Neural crest cell (in vitro differentiated cells): ENCODE measurements at places on chromosomes 4 and X. TPM values are rescaled to one million over a fixed set of nuclear protein-coding genes. Genes with fewer than 3 reads are reported as not detected.

GRCh38 chrX:13153796-13154195 lies 109.4 kb upstream of the FAM9C start:
- DNase-seq: no peak

DNA sequence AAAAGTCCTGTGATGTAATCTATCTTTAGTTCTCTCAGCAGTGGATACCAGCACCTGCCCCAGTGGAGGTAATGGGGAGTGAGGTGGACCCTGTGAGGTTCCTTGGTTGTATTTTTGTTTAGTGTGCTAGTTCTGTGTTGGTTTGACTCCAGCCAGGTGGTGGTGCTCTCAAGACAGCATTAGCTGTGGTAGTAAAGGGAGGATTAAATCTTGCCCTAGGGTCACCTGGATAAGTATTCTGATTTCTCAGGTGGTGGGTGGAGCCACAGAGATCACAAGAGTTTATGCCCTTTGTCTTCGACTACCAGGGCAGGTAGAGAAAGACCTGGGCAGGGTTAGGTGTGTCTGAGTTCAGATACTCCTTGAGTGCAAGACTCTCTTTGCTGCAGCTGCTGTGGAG lies 176.3 kb upstream of the EDA2R start:
- no peak for DNase-seq

GRCh38 chr4:60133375-60133774 lies 1066.8 kb upstream of the ADGRL3 start:
- no peak for DNase-seq

DNA sequence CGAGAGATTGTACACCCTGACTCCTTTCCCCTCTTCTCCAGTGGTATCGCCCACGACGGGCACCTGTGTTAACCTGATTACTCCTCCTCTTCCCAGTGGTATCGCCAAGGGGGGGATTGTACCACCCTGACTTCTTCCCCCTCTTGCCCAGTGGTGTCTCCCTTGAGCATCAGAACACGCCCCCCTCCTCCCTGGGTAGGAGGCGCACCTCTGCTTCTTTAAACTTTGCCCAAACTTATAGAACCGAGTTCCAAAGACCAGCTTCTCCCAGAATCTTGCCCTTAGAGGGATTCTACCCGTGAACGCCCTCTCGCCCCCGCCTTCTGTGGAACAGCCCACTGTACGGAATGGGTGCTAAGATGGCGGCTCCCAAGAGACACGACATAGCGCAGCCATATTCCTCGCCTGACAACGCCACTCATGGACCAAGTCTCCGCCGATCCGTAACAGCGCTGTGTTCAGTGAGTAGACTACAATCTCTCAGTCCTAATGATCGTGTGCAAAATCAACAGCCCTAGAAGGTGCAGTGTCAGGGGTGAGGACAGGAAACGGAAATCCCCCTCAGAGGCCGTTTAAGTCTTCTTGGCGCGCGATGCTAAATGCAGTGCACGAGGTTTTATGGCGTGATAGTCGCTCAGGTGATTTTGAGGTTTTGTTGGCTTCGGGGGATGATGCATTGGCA lies 4.2 kb upstream of the ZNF157 start:
- DNase-seq: peak; percentile 67

GRCh38 chr4:120826449-120826848 lies 96.1 kb downstream of the PRDM5 start:
- no peak for DNase-seq

Gene SPACA5
- total RNA-seq: not detected in 2 replicates

Gene CHST7
- 1.9 and 2.3 TPM in 2 replicates for total RNA-seq

DNA sequence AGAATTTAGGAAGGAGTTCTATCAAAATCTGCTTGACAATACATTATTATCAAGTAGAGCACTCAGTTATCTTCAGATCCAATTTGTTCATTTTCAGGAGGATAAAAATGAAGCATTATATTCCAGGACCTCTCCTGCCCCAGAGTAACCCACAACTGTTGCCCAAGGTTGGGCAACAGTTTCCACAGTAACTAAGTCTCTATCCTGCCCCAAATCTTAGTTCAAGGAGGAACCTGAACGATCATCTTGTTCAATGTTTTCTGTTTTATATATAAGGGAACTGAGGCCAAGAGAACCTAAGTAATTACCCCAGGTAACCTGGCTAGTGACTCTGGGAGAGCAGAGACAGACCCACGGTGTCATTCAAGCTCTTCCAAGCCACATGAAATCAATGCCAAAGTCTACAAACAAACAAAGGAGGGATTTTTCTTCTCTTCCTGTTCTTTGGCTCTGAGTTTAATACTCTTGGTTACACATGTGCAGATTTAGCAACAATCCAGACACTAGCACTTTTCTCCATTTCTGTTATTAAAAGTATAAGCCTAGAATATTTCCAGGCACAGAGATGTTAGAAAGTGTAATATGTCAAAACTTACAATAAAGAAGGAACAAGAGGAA lies 105.6 kb downstream of the C4orf51 start:
- no peak for DNase-seq

DNA sequence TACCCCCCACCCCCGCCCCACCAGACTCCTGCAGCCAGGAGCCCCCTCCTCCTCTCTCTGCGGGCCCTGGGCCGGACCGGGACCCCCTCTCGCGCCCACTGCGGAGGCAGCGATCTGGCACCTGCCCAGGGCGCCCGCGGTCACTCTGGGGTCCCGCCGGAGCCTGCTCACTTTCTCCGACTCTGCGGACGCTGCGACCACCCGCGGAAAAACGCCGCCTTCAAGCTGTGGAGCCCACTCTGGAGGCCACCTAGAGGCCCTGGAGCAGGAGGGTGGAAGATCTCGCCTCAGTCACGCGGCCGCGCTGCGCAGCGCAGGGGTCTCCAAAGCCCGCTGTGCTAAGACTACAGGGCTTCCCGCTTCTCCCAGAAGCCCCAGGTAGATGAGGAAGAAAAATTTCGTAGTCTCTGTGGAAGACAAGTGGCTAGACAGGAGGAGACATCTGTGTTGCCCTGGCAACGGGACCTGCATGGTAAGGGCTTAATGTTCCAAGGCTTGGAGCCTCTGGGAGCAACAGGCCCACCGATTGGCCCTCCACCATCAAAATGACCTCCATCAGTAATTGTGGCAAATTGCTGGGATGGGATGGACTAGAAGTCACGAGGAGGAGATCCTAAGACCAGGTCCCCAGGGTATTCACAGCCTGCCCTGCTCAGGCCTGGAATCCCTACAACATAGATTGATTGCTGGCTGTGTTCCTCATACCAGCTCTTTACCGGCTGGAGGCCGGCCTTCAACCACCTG lies at the start of gene PNMA6F:
PNMA6F (minus strand) TSS at position 387 of the 744 bp plus-strand sequence. CDS start 1,093 bp downstream, outside the sequence.
- DNase-seq: no peak

Gene CXCL5
- 0.28 and 0.45 TPM in 2 replicates for total RNA-seq

Gene FBXO8
- 9.9 and 12.6 TPM in 2 replicates for total RNA-seq

DNA sequence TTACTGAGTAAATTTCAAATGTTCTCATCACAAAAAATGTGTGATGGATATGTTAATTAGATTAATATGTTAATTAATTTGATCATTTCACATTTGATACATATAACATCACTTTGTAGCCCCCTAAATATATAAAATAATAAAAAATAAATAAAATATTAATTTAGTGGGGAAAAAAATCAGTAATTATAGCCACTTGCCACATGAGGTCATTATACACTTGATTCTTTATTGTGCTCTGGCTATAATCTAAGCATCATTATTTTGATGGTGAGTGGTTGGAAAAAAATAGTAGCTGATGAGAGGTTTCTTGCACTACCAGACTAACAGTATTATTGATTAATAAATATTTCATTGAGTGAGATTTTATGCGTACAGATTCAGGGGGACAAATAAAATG lies 57.4 kb downstream of the DCK start:
- no peak for DNase-seq

GRCh38 chr4:184744236-184744635 lies 10.3 kb upstream of the CENPU start:
- DNase-seq: no peak

DNA sequence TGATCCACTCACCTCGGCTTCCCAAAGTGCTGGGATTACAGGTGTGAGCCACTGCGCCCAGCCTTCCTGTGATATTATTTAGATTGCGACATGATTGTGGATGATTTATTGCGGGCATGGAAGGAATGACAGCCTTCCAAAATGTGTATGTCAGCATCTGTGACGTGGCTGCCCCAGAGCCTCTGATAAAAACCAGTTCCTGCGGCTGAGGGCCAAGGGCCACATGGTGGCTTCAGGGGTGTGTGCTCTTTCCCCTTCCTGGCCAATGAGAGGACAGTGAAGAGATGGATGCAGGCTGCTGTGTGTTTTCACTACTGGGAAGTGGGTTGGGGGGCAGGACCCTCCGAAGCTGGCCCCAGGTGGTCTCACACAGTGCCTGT lies 57.4 kb upstream of the HGFAC start:
- no peak for DNase-seq

GRCh38 chr4:185735866-185736400 lies 76.1 kb downstream of the SORBS2 start:
- no peak for DNase-seq

DNA sequence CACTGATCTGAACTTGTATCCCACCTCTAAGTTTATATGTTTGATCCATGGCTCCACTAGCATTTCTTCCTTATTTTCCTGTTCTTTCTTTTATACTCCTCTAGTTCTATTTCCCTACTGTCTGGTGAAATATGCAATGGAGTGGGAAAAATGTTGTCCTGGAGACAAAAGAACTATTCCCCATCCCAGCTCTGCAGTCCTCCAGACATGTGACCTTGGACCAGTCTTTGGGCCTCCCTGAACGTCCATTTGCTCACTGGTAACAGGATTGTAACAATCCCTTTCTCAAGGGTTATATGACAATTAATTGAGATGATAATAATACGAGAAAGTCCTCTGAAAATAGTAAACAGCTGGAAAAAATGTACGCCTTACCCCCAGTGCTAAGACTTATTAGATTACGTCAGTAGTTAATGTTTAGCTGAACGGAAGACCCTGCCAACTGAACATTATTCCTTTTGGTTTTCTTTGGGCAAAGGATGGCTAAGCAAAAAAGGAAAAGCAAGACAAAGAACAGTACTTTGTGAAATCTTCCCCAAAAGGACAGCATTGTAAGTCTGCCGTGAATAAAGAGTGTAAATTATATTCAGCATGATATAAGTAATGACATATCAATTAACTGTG lies 302.3 kb upstream of the PPARGC1A start:
- DNase-seq: no peak

GRCh38 chr4:31100536-31100935 lies 380.4 kb downstream of the PCDH7 start:
- no peak for DNase-seq

- DNase-seq: no peak
These were observed 92.0 kb downstream of the FNIP2 start for GRCh38 chr4:158860856-158861255.

DNA sequence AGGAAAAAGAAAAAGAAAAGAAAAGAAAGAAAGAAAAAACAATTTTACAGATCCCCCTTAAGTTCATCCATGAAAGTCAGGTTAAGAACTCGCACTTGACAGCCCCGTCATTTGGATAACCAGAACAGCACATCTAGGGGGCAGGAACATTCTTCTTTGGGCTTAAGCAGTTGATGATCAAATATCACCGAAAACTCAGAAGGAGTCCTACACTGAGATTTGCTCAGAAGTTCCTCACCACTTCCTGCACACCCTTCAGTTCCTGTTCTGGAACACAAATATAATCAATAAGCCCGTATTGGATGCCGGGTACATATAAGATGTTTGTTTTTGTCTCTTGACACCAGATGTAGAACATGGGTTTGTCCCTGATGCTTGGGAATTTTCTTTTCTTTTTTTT lies 14.7 kb downstream of the NLGN3 start:
- no peak for DNase-seq

Gene GLOD5
- not detected in 2 replicates for total RNA-seq

- no peak for DNase-seq
These were observed 20.1 kb downstream of the EIF4E start for GRCh38 chr4:98908703-98909262.

- peak; percentile 38 for DNase-seq
These were observed at the start of gene CHRDL1 for GRCh38 chrX:110795645-110796406. CHRDL1 (minus strand) TSS chrX:110795817; CDS start chrX:110792181, 3,636 bp downstream.

Gene PAK3
- 11.9 and 12.3 TPM in 2 replicates for total RNA-seq

- no peak for DNase-seq
These were observed 13.1 kb upstream of the EOLA1 start for GRCh38 chrX:149527705-149528104.

DNA sequence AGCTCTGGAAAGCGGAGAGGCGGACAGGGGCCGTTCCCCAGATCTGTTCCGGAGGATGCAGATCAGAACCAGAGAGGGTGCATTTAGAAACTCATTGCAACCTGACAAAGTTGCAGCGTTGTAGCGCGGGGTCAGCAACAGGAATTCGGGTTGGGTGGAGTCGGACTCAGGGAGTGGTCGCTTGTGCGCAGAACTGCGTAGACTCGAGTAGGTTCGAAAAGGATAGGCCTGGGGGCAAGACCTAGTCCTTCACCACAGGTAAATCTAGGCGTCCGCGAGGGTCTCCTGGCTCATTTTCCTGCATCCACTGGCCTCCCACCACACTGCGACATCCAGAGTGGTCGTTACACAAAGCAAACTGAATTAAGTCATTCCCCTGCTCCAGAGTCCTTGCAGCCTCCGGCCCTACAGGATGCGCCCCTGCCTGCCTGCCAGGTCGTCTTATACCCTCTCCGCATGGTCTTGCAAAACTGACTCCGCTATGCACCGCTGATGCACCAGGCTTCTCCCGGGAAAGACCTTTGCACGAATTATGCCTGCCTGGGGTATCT lies 4.7 kb upstream of the ZNF518B start:
- DNase-seq: no peak

DNA sequence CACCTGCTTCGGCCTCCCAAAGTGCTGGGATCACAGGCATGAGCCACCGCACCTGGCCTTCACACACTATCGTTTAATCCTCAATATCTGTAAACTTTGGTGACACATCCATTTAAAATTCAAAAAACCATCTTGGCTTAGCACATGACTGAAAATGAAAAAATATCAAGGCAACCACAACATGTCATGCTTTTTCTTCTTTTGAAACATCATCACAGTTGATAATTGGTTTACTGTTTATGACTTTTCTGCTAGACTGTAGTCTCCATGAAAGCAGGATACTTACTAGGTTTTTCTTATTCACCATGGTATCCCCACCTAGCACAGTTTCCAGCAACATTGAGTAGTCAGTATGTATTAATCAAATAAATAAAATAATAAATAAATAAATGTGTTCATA lies 11.0 kb downstream of the GNRHR start:
- no peak for DNase-seq

- DNase-seq: no peak
These were observed 69.7 kb downstream of the PPP1R2C start for GRCh38 chrX:42708222-42708621.

Gene TIMM8A
- 31.7 and 32.2 TPM in 2 replicates for total RNA-seq

GRCh38 chr4:61531188-61531587 lies 331.1 kb downstream of the ADGRL3 start:
- DNase-seq: no peak

- DNase-seq: no peak
These were observed 482 bp downstream of the GSTCD start for GRCh38 chr4:105709081-105709450.

GRCh38 chr4:115515772-115516171 lies 402.4 kb upstream of the NDST4 start:
- DNase-seq: no peak

- no peak for DNase-seq
These were observed 160.8 kb downstream of the FBXO8 start for GRCh38 chr4:174122705-174123104.

- no peak for DNase-seq
These were observed 212.6 kb downstream of the DTHD1 start for GRCh38 chr4:36494016-36494415.
